ENCODE measurements at places on chromosomes 13 and 19.

DNA sequence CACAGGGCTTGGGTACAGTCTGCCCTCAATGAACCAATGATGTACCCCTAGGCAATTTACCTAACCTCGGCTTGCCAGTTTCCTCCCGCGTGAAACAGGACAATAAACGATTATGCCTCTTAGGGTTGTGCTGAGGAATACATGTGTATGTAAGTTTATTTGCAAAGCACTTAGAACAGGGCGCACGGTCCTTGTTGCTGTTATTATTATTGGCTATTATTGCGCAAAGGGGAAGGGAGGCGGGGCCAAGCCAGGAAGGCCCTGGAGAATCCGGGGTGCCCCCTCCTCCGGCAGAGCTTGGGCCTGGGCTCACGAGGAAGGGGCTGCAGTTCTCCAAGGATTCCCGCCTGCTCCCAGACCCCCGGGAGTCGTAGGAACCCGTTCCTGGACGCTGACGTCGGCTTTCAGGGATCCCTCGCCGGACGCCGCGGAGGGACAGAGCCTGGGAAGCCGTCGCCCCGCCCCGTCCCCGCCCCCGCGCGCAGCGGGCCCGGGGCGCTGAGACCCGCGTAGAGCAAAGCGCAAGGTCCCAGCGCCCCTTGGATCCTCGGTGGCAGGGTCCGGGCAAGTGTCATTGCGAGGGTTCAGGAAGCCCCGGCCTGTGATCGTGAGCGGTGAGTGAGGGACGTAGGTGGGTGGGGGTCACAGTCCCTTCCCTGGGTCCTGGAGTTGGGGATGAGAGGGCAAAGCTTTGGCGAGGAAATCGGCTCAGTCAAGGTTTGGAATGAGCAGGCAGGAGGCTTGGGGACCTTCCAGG is at the start of gene TMEM91:
Gene TMEM91 (plus strand): TSS at position 293 of the 757 bp plus-strand sequence. CDS start 1,777 bp downstream, outside the sequence.
- no peak for DNase-seq

DNA sequence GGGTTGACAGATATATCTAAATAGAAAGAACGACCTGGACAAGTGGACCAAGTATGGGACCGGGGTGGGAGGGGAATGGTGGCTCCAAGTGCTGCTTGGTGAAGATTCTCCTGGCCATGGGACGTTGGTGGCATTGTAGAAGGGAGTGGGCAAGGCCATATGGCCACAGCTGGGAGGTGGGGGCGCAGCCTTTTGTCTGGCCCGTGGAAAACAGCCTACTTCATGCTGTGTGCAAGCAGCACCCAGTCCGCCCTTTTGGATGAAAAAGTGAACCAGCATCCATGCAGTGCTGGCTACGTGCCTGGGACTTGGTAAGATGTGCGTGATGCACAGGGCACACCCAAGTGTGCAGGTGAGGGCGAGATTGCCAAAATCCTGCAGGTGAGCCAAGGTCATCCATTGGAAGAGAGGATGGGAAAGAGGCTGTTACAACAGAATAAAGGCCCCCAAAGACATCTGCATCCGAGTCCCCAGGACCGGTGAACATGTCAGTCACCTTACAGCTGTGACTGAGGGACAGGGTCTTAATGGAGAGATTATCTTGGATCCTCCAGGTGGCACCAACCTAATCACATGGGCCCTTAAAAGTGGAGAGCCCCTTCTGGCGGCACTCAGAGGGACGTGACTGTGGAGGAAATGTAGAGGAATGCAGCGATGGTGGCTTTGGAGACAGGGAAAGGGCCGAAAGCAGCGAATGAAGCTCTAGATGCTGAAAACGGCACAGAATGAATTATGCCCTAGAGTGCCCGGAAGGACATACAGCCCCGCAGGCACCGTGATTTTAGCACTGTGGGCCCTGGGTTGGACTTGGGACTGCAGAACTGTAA is 40.8 kb downstream of the TEX29 start:
- DNase-seq: no peak

- no peak for DNase-seq
Measured at GRCh38 chr19:53866865-53867224, 838 bp upstream of the MYADM start.

DNA sequence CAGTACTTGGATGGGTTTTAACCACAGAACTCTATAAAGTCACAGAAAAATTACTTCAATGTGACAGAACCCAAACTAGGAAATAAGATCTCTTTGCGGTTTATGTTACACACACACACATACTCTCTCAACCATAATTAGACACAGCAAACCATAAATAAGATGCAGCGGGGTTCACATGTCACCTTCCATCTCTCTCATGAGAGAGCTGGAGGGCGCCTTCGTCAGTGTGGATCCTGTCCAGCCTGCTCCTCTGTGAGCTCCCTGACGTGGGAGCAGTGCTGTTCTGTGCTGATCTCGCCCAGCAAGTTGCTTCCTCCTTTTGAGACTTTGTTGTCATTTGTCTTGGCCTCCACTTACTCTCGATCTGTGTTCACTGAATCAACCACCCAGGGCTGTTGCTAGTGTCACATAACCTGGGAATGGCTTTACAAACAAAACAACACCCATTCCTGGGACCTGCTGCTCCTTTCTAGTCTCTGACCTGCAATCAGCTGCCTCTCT is 204.9 kb upstream of the KL start:
- no peak for DNase-seq

DNA sequence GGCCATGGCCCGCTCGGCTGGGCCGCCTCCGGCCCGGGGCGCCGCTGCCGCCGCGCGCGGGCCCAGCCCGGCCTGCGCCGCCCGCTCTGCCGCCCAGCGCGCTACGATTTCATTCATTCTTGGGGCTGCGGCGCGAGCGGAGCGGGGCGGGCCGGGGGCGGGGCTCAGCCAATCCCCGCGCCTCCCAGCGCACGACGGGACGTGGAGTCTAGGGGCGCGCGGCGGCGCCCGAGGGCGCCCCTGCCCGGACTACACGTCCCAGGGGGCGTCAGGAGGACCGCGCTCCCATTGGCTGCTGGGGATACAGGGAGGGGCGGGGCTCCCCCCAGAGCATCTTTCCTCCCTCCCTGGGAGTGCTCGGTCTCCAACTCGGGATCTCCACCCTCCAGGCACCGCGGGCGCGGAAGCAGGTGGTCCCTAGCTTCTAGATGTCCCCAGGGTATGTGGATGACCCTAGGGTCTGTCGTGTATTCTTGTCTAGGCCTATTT is 5.6 kb upstream of the DPF1 start:
- peak; percentile 95 for DNase-seq

GRCh38 chr19:44142059-44142433 is 692 bp downstream of the ZNF234 start:
- DNase-seq: peak; percentile 6

- no peak for DNase-seq
Measured at GRCh38 chr13:109361562-109362289, 424.7 kb downstream of the IRS2 start.
